ENCODE measurements at places on chromosomes 12 and 14. TPM values are rescaled to one million over a fixed set of nuclear protein-coding genes. Genes with fewer than 3 reads are reported as not detected.

DNA sequence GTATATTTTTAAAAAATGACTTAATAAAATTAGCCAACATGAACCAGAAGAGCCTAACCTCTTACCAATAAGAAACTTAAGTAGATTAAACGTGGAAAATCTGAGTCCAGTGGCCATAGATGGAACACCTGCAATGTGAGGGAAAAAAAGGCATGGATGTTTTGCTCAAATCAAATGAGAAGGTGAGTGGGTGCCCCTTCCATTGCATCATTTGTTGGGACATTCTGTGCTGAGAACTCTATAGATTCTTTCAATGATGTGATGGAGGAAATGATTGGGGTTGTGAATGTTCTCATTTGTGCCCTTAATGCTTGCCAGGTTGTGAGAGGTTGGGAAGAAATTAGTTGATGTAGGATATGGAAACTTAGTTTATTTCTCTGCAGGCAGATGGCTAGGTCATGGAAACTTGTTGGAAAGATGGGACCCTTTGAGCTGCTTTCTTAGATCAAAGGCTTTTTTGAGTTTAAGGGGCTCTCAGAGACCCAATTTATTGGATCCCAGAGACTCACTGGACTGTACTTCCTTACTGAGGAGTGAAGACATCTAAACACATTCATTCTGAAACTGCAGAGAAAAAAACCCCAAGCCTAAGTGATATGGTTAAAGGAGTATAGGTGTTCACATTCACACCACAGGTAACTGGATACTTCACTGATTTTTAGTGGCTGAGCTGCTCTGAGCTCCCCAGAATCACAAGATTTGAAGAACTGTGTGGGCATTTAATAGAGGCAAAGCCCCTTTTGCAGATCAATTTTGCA, 95.9 kb downstream of the DACT1 start:
- no peak for DNase-seq

DNA sequence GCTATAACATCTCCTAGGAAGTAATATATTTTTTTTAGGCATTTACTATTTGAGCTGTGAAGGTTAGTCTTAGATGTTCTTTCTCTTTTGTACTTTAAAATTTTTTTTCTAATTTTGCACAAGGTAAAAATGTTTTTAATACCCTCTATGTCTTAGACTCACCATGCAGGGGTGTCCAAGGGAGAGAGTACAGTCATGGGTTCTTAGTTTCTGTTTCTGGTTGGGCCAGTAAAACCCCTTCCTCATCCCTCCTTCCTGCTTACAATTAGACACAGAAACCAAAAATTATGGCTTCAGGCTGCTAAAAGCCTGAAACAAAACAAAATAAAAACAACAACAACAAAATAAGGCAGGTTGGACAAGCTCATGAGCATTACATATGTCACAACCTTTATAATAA, 193.0 kb downstream of the SYT1 start:
- peak; percentile 4 for DNase-seq

DNA sequence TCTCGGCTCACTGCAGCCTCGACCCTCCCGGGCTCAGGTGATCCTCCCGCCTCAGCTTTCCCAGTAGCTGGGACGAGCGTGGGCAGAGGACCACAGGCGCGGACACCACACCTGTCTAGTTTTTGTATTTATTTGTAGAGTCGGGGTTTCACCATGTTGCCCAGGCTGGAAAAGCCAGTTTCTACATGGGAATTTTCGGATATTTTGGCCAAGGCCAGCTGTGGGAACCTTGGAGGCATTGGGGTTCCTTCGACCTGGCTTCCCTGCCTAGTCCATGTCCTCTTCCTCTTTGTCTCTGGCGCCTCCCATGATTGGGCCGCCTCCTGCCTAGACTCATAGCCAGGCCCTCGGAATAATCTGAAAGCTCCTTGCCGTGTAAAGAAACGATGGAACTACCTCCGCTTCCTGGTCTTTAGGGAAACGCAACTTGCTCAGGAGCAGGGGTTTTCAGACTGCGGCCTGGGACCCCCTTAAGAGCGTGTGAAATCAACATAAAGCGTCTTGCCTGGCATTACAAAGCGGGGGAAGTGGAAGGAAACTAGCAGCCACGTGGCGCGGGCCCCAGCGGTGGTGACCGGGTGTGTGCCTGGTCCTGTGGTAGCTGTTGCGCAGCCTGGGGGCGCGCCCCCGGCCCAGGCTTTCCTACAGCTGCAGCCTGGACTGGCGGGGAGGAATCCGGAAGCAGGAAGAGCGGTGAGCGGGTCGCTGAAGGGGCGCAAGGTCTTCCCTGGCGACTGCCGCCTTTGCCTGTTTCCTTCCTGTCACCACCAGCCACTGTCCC, 1.4 kb upstream of the HSP90AA1 start:
- DNase-seq: no peak

DNA sequence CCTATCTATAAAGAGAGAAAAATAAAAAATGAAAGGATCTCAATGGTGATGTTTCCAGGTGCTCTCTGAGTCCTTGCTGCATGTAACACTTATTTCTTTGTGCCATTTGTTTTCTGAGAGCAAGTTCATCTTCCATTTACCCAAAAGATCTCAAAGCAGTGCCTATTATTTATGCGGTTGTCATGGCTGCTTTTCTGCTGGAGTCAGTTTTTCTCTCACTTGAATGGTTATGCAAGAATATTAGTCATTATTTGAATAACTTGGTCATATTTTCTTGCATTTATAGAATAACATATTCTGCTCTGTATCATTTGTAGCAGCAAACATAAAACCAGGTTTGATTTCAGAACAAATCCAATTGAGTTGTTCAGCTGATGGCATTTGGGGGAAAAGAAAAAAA, 141.8 kb upstream of the G2E3 start:
- DNase-seq: no peak

- DNase-seq: no peak
Measured at GRCh38 chr14:37279818-37280217, 82.1 kb downstream of the MIPOL1 start.

The LUM gene
- total RNA-seq: 293 TPM

- DNase-seq: no peak
Measured at GRCh38 chr12:1213618-1214205, 222.7 kb downstream of the ERC1 start.

DNA sequence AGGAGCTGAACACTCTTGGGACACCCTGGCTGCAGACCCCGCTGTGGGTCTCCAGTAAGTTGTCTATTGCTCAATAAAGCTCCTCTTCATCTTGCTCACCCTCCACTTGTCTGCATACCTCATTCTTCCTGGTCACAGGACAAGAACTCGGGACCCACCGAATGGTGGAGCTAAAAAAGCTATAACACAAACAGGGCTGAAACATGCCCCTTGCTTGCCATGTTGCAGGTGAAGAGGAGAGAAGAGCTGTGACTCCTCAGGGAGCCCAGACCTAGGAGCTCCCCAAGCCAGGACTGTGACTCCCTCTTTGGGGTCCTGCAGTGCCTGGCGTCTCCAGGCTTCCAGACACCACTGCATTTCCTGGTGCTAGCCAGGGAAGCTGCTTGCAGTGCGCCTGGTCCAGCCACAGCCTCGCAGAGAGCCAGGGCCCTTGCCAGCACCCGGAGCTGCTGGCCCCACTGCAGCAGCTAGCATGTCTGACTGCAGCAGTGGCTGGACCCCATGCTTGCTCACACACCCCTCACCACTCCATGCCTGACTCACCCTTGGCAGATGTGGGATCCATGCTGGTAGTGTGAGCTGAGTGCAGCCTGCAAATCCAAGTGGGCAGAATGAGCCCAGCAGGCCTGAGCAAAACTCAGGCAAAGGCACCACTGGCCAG, 37.1 kb upstream of the OR5AU1 start:
- no peak for DNase-seq

- DNase-seq: no peak
Measured at GRCh38 chr14:57761800-57762199, 104.1 kb downstream of the SLC35F4 start.

The OTOGL gene
- total RNA-seq: 0.71 TPM

The PDE3A gene
- total RNA-seq: 13.5 TPM

DNA sequence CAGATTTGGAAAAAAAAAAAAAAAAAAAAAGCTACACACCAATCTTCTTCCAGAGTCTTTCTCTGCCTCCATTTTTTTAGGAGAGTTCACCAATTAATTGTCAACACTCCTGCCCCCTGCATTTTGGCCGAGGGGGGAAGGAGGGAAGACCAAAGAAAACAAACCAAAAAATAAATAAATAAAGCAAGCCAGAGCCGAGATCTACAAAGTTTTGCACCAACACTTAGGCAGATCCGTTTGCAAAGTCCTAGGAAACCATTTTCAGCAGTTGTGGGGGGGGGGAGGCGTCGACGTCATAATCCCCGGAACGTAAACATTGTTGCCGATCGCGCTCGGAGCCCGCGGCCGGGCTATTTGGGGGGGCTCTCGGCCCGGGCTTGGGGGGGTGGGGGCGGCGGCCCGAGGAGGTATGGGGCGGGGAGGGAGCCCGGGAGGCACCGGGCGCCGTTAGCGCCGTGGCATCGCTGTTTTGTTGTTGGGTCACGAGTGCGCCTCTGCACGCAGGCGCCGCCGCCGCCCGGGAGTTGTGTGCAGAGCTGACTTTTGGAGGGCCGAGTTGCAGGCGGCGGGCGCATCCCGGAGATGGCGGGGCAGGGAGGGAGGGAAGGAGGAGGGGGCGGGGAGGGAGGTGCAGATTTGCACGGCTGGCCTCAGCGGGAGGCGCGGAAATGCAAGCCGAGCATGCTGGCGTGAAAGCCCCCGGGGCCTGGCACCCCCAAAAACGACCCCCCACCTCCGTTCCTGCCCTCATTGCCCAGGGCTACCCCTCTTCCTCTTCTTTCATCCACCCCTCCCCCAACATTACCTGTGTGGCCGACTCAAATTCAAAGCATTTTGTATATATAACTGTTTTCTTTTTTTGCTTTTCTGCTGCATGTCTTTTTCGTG, 598 bp downstream of the KDM2B start:
- DNase-seq: peak; percentile 70
